ENCODE measurements at places on chromosomes 5 and 9. TPM values are rescaled to one million over a fixed set of nuclear protein-coding genes. Genes with fewer than 3 reads are reported as not detected.
A peak's percentile ranks its signal among the peaks of the same experiment; 100 is the strongest.

DNA sequence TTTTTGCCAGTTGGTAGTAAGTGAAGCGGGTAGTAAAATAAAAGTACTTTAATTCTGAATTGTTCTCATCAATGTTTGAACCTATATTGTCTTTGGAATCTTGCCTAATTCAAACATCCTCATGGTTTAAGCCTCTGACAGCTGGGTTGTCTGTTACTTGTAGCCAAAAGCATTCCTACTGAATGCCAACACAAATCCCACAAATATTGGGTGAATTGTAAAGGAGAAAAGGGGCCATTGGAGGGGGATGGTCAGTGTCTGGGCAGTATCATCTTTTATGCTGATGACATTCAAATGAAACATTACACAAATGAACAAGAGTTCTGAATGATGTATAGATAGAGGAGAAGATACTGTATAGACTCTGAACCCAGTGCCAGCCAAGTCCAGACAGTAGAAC lies 309.5 kb downstream of the OSTF1 start:
- DNase-seq, result no peak

- no peak for DNase-seq
Measured at GRCh38 chr5:38023799-38024198, 184.0 kb upstream of the GDNF start.

CBY3 gene
- not detected for total RNA-seq

PKD2L2 gene
- total RNA-seq, result 0.21 TPM

PLPP7 gene
- total RNA-seq, result 4.1 TPM

DNA sequence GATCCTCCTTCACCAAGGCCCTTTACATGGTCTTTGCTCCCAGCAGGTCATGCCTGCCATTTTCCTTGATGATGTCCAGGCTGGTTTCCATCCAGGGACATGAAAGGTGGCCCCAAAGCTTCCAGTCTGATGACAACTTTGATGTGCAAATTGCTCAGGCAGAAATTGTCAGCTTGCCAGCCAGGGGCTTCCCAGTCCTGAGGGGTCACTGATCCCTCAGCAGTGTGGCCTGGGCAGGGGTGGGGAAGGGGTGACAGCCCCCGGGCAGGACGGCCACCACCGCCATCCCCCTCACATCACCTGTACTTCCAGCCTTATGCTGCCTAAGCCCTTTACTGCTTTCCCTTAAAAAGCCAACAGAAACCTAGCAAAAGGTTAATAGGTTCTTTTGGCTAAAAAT lies 96.3 kb downstream of the ANKRD33B start:
- no peak for DNase-seq

BARHL1 gene
- total RNA-seq, result not detected

FOXD4L4 gene
- not detected for total RNA-seq

- no peak for DNase-seq
Measured at GRCh38 chr9:135136991-135137832, 49.7 kb downstream of the OLFM1 start.

NRG2 gene
- 1.4 TPM for total RNA-seq

DNA sequence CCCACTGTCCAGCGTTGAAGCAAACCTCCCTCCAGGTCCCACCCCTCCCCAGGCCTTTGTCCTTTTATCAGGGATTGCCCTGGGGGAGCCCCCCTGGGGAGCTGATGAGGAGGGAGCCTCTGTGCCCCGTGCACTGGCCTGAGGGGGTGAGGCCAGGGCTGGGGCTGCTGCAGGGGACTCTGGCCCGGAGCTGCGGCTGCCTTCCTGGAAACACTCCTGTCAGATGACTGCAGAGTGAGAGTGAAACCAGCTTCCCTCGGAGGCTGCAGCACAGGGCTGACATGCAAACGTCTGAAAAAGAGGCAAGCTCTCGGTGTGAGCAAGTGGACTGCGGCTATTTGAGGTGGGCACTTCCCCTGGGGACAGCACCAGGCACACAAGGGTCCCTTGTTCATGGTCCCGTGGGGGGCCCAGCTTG lies 4.6 kb upstream of the TRAF2 start:
- DNase-seq, result no peak

- DNase-seq, result no peak
Measured at GRCh38 chr9:72315089-72315509, 49.9 kb downstream of the ZFAND5 start.

- DNase-seq, result peak; percentile 42
Measured at GRCh38 chr9:76297721-76298239, 96.4 kb downstream of the RFK start.

DNA sequence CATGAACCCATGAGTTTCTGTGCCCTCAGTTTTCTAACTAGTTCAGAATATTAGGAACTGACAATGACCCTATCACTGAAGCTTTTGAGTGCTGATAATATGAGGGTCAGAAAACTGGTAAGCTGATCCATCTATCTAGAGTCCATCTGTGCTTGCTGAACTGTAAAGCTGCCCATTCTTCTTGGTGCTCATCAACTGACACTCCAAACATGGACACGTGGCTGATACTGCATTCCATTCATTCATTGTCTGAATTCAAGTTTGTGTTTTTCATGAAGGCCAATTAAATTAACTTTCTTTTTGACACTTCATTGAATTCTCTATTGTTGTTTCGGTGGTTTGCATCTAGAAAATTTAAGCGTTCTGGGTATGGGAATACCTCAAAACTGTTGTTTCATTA lies 17.6 kb downstream of the NREP start:
- no peak for DNase-seq

DNA sequence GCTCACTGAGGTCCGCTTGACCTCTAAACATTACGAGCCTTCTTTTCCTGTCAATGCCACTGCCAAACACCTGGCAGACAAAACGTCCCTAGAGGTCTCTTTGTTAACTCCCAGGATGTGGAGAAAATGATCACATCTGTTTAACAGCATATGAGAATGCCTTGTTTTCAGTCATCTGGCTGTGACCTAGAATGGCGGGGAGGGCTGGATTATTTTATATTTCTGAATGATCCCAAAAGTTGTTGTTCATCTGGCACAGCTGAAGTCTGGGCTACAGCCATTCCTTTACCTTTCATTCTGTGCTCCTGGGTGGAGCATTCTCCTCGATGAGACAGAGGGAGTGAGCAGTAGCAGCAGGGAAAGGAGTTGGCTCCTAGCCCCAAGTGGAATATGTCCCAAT lies 138.2 kb downstream of the PRDM6 start:
- DNase-seq, result no peak

DNA sequence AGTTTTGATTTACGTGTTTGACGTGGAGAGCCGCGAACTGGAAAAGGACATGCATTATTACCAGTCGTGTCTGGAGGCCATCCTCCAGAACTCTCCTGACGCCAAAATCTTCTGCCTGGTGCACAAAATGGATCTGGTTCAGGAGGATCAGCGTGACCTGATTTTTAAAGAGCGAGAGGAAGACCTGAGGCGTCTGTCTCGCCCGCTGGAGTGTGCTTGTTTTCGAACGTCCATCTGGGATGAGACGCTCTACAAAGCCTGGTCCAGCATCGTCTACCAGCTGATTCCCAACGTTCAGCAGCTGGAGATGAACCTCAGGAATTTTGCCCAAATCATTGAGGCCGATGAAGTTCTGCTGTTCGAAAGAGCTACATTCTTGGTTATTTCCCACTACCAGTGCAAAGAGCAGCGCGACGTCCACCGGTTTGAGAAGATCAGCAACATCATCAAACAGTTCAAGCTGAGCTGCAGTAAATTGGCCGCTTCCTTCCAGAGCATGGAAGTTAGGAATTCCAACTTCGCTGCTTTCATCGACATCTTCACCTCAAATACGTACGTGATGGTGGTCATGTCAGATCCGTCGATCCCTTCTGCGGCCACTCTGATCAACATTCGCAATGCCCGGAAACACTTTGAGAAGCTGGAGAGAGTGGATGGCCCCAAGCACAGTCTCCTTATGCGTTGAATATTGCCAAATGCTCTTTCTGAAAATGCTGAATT lies 850 bp downstream of the RRAGA start:
- no peak for DNase-seq

GRCh38 chr9:34252670-34253459 lies 74.0 kb downstream of the UBAP1 start:
- no peak for DNase-seq

DNA sequence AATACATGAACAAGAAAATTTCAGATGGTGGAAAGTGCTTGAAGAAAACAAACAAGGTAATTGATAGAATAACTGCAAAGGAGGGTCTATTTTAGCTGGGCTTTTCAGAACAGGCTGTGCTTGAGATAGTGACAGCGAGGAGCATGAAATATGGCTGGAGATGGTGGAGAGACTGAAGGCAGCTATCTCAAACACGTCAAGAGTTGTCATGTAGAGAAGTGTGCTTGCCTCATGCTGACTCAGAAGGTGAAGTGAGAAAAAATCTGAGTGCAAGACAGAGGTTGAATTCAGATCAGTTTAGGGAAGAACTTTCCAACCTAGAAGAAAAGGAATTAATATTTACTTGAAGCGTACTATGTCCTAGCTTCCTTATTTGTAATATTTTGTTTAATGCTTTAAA lies 115.5 kb upstream of the RANBP3L start:
- DNase-seq, result no peak

CERCAM gene
- total RNA-seq, result 50.3 TPM

GRCh38 chr5:171953860-171954701 lies 52.4 kb downstream of the FBXW11 start:
- DNase-seq, result no peak

- no peak for DNase-seq
Measured at GRCh38 chr5:150172145-150172544, 5.6 kb downstream of the CDX1 start.

GRCh38 chr5:170097934-170098333 lies 7.8 kb upstream of the FOXI1 start:
- no peak for DNase-seq

DNA sequence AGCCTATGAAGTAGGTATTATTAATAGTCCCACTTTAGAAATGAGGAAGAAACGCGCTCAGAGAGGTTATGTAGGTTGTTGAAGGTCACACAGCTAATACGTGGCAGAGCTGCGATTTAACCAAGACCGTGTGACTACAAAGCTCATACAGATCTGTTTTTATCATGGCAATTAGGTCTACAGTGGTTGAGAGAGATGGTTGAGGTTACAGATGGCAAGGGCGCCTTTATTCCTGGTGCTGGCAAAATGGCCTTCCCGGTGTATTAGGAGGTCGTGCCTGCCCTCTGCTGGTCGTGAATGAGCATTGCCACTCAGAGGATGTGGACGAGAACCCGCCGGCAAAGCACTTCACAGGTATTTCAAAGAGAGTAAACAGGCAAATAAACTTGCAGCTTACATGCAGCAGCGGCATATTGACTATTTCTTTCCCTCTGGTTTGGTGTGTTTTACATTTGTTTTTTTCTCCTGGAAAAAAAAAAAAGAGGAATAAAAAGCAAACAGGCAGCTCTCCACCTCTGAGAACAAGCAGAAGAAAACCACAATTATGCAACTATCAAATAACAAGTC lies 65.3 kb upstream of the EGFLAM start:
- DNase-seq, result peak; percentile 42

DNA sequence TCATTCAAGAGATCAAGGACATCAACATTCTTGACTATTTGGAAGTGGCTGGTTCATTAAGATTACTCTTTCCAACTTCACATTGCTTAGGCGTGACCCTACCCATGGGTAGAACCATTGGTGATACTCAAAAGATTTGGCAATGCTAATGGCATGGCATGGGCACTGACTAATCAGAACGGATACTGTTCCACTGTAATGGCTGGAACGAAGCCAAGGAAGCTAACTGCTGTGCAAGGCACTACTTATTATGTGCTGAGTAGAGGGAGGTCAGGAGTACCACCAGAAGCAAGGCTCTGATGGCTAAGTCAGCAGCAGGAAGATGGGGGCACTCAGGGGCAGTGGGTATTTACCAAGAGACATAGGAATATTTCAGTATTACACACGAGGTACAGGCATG lies 31.9 kb downstream of the GNA14 start:
- DNase-seq, result no peak

DNA sequence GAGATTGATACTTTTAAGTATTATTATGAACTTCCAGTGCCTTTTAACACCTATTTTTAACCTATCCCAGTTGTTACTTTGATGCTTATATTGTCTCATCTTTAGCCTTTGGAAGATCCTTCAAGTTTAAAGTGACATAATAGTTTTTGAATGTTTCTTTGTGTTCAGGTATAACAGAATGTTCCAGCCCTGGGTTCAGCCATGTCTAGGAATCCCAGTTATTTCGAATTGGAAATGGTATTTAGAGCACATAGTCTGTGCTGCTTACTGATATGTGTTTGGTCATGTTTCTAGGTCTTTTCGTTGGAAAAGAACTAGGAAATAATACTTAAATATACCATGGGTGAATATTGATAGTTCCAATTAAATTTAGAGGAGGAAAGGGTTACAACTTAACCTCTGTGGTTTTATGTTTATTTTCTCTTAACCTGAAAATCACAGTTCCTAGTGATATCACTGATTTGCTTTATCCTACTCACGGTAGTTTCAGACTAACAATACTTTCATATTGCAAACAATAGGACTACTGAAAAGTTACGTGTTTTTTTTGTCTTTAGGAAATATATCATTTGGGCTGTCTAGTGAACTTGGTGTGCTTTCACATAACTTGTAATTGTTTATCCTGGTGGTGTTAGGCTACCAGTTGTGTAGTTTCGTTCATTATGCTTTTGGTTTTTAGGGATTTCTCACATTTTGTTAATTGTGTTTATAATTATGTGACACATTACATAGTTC lies 37.8 kb downstream of the UHRF2 start:
- DNase-seq, result no peak

DNA sequence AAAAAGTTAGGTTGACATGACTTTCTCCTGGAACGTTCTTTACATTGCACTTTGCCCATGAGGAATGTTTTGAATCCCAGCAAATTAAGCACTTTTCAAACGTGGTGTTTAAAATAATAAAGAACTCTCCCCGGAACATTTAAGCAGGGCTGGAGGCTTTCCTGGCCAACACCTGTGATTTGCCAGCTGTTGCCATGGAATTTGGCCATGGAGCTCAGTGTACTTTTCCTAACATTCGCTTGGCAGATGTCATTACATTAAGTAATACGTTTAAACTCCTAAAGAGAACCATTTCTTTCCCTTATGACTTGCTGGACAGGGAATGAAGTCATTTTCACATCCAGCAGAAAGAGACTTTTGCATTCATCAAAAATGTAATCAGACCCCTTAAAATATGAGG lies 146.1 kb downstream of the GAS1 start:
- DNase-seq, result no peak

All from urinary bladder (tissue), 4 donors.